EL (cell line): ENCODE measurements at places on chromosomes 6 and 20.
A peak's percentile ranks its signal among the peaks of the same experiment; 100 is the strongest.

DNA sequence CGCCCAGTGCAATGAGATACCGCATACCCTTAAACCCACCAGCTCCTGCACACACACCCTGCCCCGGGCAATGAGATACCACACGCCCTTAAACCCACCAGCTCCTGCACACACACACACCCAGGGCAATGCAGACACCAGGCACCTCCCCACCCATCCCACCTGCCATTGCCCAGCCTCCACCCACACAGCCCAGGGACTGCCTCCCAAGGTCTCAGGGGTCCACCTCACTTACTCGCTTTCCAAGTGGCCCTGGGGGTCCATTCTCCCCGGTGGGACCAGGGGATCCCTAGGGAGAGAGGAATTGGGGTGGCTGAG is 24.0 kb downstream of the COL11A2 start:
- no peak for DNase-seq

- DNase-seq, result no peak
These were observed 86.1 kb upstream of the EZR start for GRCh38 chr6:158905277-158905676.

- no peak for DNase-seq
These were observed 27.5 kb upstream of the SLC17A4 start for GRCh38 chr6:25727028-25727427.

- DNase-seq, result peak; percentile 42
These were observed 9.7 kb upstream of the ZSCAN9 start for GRCh38 chr6:28215425-28215824.

DNA sequence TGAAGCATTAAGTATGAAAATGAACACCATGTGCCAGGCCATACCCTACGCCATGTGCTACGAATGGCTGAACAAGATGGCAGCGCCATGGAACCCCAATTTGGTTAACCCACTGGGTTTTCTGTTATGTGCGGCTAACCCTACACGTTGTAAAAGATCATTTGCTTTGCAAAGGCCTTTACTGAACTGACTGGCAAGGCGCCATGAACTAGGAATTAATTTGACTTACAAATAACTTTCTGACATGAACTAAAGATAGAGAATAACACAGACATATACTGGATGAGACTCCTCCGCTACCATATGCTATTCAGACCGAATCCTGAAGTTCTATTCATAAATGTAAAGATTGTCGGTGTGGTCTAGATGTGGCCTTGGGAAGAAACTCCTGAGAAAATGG is 3.9 kb downstream of the CNKSR3 start:
- no peak for DNase-seq

DNA sequence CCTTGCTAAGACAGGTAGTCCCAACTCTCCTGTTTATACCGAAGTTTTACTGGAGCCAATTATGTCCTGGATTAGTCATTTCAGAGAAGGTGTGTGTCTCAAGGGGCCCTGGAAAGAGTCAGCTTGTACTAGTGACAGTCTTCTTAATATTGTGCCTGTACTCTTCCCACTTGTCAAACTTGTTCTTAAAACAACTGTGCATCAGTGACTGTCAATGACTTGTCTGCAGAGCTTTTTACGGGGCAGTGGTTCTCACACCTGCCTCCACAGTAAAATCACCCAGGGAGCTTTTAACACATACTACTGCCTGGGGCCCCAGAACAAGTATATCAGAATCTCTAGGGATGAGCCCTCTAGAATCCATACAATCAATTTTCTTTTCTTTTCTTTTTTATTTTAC is 28.4 kb upstream of the GLP1R start:
- no peak for DNase-seq

DNA sequence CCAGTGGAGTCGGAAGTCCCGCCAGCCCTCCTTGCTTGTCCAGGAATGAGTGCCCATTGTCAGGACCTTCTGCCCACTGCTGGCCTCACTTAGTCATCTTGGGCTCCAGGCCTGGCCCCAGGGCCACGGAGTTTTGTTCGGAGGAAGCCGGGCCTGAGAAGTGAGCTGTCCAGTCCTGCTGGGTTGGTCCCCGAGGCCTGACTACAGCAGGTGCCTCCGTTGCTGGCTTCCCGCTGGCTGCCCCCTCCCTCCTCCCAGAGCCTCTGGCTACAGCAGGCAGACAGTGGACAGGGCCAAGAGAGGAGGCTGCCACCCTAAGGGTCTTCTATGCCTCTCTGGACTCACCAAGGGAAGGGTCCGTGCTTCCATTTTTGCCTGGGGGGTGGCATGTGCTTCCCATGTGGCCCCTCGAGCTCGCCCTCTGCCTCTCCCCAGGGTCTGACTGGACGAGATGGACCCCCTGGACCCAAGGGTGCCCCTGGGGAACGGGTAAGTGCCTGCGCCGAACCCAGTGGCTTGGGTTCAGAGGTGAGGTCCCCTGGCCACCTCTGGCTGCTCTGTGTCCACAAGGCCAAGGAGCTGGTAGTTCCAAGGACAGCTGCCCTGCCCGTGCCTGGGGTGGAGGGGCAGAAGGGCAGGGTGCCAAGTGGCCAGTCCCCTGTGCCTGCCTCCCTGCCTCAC is 2.8 kb downstream of the COL9A3 start:
- peak; percentile 76 for DNase-seq

DNA sequence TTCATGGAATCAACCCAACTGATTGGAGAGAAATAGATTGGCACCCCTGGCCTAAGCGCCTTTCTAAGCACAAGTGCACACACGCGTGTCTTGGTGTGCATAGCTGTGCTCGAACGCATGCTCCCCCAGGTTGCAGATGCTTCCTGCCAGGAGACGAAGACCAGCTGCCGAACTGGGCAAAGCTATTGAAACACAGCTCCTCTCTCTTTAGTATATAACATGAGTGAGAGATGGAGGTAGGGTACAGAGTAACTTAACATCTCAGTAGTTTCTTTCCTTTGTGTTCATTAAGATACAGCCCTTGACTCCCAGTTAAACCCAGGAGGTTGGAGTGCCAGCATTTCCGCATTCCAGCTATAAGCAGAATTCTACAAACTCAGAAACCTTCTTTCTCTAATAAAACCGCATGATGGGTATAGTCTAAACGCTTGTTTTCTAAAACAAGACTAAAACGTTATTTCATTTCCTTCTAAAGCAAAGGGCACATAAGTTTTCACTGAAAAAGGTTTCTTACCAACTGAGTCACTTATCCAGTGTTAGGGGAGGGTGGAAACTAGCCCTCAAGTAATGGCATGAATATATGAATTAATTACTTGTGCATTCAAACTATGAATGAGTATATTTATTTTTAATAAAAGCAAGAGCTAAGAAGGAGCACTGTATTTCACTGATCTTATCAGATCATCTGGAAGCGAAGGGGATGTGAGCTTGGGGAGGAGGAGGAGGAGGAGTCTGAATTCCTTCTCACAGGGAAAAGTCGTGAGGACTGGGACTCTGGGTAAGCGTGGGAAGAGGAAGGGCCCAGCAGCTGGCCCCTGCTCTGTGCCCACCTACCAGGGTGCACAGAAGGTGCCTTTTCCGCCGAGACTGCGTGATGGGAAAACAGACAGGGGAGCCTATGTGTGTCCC is 179.2 kb downstream of the TMEM242 start:
- peak; percentile 49 for DNase-seq

GRCh38 chr6:82270881-82271635 is 23.5 kb upstream of the IBTK start:
- DNase-seq, result peak; percentile 46

- DNase-seq, result no peak
These were observed 46.4 kb downstream of the IMPG1 start for GRCh38 chr6:76026101-76026500.

DNA sequence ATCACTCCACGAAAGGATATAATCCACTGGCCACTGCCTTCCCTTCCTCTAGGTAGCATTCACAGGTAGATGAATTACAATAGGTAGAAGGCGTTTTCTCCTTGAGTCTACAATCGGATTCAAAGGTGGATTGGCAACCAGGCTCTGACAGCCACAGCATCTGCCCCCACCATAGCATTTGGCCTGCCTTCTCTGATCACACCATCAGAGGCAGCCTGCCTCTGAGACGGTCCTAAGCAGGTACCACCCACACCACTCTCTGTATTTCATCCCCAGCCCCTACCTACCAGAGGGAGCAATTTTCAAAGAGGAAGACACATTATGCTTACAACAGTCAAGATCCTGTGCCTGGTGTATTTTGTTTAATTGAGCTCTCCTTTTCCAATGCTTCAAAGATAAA is 210.5 kb upstream of the SPTLC3 start:
- no peak for DNase-seq

DNA sequence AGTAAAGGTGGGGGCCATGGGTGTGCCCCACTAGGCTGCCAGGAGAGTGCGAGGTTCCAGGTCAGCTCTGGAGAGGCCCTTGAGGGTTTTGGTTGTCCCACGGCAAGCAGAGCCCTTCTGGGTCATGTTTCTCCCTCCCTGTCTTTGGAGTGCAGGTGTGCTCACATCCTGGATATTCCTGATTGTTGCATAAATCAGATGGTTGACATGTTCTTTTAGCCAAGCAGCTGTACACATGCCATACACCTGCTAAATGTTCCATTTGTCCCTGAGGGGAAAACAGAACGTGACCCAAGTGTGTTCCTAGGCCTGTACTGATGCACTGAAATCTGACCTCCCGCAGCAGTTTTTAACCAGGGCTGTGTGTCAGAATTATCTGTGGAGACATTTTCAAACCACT is 77.5 kb upstream of the BEND3 start:
- DNase-seq, result no peak

DNA sequence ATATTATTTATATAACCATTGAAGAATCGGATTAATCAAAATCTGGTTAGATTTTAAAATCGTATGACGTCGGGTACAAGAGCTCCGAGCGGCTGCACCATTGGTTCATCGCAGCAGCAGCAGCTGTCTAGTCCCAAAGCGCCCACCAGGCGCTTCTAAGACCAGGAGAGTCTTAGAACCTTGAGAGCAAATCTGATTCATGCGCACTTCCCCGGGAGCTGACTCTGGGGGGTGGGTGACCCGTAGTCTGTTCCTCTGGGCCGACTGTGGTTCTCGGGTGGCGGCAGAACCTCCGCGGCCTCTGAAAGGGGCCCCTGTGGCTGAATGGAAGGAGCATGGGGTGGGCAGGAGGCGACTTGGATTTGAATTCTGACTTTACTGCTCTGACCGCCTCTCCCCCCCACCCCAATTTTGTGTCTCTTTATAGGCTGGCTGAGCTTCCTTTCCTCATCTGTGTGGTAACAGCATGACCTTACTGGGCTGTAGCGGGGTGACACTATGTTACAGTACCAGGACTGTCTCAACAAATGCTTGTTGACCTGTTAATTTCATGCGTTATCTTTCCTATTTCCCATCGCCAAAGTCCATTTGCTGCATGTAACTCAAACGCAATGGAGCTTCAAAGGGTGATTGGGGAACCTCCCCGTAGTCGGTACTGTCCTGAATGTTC is 119.7 kb downstream of the RTN4IP1 start:
- DNase-seq, result no peak

- DNase-seq, result no peak
These were observed 1046.7 kb upstream of the MAP3K7 start for GRCh38 chr6:91633374-91634111.

DNA sequence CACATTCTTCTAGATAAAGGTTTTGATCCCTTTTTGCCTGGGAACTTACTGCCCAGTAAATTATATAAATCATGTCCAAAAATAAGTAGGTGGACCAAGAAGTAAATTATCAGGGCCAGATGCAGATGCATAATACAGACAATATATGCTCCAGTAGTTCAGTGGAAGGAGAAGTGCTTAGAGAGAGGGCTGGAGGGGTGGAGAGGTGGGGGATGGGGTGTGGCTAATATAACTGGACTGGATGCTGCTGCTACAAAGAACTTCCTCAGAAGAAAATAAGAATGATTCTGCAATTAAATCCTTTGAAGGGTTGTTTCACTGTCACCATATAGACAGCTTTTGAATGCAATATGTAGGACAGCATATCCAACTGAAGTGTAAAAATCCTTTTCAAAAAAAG is 14.8 kb upstream of the TFAP2D start:
- no peak for DNase-seq

- DNase-seq, result no peak
These were observed 407.7 kb upstream of the HTR1E start for GRCh38 chr6:86529635-86530034.

DNA sequence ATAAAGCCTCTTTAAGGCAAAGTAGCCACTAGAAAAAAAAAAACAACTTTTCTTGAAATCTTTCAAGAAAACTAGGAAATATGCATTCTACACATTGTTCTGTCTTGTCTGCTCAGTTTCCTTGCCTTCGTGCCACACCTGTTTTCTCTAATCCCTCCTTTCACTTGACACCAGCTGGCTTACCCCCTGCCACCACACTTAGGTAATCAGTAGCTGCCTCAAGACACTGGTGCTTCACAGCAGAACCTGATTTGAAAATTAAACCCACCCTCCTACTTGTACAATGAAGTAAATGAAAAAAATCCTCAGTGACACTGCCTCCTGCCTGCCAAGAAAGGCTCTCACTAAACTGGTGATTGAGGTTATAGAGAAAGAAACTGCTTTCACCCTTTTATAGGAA is 45.8 kb upstream of the SCML4 start:
- DNase-seq, result no peak

DNA sequence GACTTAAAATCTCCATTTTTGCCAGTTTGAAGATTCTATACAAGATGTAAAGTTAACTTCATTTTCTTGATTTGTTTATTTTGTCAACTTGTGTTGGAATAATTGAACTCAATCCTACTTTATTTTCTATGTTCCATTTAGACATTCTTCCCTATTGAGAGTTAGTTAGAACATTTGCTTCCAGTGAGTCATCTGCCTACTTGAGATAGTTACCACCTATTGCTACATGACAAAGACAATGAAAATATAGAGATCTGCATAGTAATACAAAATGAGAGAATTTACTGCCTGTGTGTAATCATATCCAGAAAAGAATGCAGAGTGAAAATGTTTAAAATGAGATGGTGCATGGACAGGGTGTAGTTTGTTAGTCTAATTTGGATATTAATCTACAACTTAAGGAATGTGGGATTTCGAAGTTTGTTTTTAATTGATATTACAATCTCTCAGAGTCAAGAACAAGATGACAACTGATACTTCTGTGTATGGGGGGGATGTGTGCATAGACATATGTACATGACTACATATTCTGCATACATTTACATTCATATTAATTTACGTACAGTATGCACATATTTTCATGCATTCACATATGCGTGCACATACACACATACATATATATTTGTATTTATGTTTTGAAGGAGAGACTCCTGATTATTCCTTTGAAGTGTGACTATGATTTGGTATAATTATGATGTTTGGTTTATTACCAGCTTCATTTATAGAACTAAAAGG is 420.1 kb downstream of the NKAIN2 start:
- DNase-seq, result no peak

DNA sequence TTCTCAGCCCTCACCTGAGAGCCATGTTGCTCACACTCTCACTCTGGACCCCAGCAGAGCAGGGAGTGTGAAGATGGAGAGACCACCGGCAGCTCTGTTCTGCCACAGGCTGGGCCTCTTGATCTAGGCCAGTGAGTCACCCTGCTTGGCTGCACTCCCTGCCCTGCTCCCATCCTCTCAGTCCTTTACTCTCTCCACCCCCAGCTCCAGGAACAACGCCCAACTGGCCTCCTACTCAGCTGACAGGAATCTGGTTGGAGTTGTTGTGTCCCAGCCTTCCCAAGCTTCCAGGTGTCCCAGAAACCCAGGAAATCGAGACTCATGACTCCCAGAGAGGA is at the start of gene PSORS1C1:
Gene PSORS1C1 (plus strand): TSS at position 260 of the 338 bp plus-strand sequence. CDS start 14,833 bp downstream, outside the sequence.
- DNase-seq, result peak; percentile 97
